ENCODE measurements at places on chromosomes 11 and 22.

GRCh38 chr22:35076630-35077029 is 10.7 kb downstream of the ISX start:
- no peak for DNase-seq

GRCh38 chr11:126479178-126479930 is 123.9 kb downstream of the ST3GAL4 start:
- no peak for DNase-seq

DNA sequence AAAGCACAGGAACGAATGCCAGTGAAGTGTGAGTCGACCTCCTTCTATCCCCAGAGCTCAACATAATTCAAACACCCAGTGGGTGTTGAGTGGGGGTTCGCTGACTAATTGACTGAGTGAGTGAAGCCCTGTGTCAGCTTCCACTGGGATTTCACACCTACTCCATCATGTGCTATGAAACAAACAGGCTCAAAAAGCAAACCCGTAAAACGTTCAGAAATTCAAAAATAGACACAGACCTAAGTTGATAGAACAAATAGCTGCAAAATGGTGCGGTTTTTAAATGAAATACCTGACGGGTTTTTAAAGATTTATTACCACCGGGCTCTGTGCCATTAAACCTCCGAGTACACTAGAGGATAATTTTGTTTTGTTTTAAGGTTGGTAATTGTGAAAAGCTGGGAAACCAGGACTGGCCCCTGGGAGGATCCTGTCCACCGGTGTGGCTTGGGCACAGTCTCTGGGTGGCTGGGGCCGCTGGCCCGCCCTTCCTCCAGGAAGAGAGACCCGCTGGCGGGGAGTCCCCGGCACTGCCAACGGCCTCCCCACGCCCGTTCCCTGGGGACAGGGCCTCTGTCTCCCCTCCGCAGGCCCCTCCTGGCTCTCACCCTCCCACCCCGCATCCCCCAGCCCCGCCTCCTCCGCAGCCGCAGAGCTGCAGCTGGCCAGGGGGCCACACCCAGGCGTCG is 13.6 kb downstream of the KCNJ5 start:
- no peak for DNase-seq

- DNase-seq, result no peak
These were observed 15.6 kb downstream of the ARFGAP3 start for GRCh38 chr22:42841444-42841843.

GRCh38 chr11:64196626-64197025 is 9.9 kb upstream of the FERMT3 start:
- no peak for DNase-seq

DNA sequence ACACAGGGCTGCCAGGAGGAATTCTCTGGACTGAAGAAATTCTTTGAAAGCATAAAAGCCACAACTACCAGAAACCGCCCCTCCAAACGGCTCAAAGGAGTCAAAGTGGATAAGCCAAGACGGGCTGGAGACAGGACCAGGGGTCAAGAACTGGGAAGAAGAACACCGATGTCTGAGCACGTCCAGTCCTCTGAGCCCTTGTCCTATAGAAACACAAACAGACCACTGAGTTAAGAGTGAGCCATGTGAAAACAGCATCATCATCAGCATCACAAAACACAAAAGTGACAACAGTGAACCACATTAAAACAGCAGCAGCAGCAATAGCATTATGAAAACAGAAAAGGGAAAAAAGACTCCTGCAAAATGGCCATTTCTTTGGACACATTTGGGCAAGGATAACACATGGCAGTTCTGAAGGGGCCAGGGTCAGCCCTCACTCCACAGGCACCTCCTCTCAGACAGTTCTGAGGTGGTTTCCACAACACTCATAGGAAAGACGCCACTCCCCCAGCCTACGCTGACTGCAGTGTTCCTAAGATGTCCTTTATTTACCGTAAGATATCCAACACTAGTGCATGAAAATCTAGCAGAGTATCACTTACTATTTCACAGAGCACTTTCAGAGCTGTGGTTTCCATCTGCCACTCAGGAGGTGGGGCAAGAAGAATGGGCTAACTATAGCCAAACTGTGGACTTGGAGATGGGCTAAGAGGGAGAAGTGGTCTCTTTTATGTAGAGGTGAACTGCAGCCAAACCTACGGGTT is 28.6 kb upstream of the YPEL1 start:
- DNase-seq, result no peak

DNA sequence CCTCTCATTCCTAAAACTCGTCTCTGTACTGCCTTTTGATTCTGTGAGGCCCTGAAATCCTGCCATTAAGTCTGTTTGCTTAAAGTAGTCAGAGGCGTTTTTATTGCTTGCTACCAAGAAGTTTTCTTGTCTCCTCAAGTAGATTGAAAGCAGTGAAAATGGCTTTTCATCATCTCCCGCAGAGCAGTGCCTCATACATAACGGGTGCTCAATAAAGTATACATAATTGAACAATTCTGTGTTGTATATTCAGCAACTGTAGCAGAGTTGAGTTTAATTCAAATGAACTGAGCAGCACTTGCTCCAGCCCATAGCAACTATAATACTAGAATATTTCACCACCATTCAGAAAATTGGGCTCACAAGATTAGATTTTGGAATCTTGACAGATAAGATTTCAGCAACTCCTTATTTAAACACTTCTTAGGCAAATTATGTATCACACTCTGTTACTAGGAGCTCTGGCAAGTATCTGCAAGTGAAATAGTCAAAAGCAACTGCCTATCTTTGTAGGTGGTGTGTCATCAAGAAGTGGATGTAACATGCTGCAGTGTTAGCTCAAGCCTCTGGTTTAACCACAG is 20.0 kb downstream of the FIBIN start:
- no peak for DNase-seq

GRCh38 chr11:111176603-111177002 is 68.9 kb upstream of the POU2AF2 start:
- no peak for DNase-seq

DNA sequence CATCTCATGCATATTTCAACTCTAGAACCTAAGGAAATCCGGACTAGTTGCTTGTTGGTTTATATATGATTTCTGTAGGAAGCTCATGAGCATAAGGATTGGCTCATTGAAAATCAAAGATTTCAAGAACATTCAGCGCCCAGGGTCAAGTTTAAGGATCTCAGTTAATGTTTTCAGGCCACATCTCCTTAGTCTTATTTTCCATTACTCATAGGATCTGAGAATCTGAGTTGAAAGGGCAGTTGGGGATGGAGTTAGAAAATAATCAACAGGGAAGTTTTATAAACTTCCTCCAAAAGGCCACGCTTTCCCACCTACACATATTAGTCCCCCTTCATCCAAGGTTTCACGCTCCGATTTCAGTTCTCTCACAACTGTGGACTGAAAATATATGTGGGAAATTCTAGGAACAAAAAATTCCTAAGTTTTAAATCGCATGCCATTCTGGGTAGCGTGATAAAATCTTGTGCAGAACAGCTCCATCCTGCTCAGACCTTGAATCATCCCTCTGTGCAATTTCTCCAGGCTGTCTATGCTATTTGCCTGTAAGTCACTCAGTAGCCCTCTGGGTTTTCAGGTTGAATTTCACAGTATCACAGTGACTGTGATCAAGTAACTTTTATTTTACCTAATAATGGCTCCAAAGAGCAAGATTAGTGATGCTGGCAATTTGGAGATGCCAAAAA is 160.2 kb downstream of the KIRREL3 start:
- no peak for DNase-seq

DNA sequence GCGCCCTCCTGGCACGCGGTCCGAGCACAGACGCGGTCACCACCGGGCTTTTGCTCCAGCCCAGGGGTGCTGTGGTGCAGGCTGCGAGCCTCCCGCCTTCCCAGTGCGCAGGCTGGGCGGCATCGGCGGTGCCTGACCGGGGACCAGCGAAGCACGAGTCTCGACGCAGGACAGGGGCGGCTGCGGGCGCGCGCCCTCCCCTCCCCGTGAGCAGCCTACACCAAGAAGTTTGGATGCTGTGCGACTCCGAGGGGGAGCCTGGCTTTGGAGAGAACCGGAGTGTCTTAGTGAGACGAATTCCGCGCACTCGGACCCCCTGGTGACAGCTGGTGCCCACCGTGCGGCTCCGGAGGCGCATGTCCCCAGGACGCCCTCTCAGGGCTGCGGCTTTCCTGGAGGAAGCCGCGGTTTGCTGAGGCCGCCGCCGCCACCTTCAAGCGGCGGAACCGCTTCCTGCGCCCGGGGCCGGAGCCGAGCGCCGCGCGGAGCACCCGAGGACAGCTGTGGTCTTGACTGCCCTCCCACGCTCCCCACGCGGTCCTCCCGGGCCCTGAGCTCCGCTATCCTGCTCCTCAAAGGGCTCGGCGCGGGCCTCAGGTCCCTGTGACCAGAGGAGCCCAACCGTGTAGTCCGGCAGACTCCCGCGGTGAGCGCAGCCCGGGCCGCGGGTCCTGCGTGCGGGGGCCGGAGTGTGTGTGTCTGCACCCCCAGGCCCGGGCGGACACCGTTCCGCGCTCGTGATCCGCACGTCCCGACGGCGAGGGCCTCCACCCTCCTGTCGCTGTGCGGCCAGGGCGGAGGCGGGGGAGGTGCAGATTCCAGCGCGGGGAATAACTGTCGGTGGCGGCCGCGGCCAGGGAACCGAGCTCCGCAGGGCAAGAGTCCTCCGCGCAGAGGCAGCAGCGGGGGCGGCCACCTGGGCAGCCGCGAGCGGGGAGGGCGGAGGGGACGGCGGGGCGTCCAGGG is 1.7 kb downstream of the FGF3 start:
- DNase-seq, result no peak

DNA sequence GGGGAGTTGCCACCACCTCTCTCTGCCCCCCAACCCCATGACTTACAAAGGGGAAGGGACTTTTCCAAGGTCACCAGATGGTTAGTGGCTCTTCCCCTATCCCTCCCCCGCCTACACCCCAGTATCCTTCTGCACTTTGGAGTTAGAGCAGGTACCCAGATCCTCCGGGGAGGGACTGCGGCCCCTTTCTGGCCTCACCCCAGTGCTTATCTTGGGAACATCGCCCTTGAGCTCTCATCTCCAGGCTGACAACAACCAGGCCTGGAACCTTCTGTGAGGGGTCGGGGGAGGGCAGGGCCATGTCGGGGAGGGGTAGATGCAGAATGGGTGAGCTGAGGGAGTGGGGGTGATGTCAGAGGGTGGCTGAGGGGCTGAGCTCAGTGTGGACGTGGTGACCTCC is 7.5 kb upstream of the NAALADL1 start:
- no peak for DNase-seq

GRCh38 chr11:96459751-96460150 is 69.9 kb downstream of the JRKL start:
- no peak for DNase-seq

- DNase-seq, result no peak
These were observed 833.5 kb downstream of the KCNA4 start for GRCh38 chr11:29183301-29183700.

DNA sequence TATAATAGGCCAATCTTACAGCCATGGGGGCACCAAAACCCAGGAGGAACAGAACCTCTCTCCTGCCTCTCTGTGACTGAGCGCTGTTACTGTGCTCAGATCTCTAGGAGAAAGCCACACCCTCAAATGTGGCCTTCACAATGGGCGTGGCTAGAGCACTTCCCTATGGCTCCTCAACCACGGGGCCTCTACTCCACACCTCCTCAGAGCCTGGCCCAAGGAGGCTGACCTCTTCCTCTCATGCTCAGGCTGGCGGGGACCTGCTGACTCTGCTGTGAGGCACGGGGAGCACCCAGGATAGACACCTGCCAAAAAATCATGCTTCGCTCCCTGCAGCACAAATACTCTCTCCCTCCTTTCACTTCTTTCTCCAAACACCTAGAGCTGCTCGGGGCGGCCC is 41.0 kb downstream of the C11orf58 start:
- DNase-seq, result no peak

Data from activated CD8-positive, alpha-beta memory T cell treated with anti-CD3 and anti-CD28 coated beads for 4 hours (primary cell).